H9 (cell line): ENCODE measurements at places on chromosomes 7 and 10.

GRCh38 chr10:33114451-33114952 is 156.5 kb upstream of the ITGB1 start:
- H3K4me1 ChIP-seq = no peaks in the 10 kb centered on the region
- no peak for DNase-seq
- no peak overlapping the region for H3K27ac ChIP-seq
- no peaks in the 10 kb centered on the region for H3K36me3 ChIP-seq
- no peaks in the 10 kb centered on the region for H3K27me3 ChIP-seq
- H3K4me3 ChIP-seq = no peak overlapping the region

DNA sequence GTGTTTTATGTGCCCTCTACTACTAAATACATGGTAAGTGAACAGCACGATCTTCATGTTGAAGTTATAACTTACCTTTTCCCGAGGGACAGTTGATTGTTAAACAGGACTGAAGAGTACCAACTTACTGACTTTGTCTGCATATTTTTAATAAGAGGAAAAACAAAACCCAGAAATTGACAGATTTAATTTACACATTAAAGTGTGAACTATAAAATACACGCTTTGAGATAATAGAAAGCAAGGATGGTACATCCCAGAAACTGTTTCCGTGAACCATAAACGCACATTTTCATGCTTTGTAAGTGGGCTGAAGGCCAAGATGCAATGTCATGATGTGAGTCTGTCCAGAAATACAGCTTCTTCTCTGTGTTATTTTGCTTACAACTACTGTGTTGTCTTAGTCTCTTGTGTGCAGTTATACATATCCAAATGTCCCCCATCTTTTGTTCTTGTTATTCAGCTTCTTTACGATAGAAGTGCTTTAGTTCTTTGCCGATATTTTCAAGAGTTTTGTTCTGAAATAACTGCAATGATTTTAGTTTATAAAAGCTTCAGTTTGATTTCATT is 190.1 kb downstream of the MLLT10 start:
- H3K36me3 ChIP-seq = peaks cover 15% of the 10 kb centered on the region; the same call in 1 of the 2 replicates
- no peaks in the 10 kb centered on the region for H3K27me3 ChIP-seq
- no peak for DNase-seq
- H3K4me1 ChIP-seq = peaks cover 3% of the 10 kb centered on the region; the same call in 1 of the 2 replicates
- no peak overlapping the region for H3K4me3 ChIP-seq

DNA sequence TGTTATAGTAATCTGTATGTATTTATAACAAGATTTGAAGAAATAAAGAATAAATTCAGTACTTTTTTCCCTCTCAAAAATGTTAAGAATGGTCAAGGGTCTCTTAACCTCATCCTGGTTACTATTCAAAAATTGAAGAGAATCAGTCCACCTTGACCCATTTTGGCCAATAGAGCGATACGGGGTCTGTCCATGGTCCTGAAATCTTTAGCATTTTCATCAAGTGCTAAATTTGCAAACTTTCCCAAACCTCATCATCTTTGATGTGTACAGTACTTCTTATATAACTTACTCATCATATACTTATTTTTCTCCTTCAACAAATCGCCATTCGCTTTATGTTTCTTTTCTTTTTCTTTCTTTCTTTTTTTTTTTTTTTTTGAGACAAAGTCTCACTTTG is 23.6 kb downstream of the TMEM178B start:
- no peak for DNase-seq
- H3K36me3 ChIP-seq = no peaks in the 10 kb centered on the region
- no peak overlapping the region for H3K27ac ChIP-seq
- peaks cover 14% of the 10 kb centered on the region for H3K4me1 ChIP-seq
- no peak overlapping the region for H3K4me3 ChIP-seq
- no peaks in the 10 kb centered on the region for H3K27me3 ChIP-seq

GRCh38 chr10:45001381-45002148 is 842 bp downstream of the ZNF22 start:
- peak overlapping the region; percentile 81 for H3K4me3 ChIP-seq
- H3K36me3 ChIP-seq = peaks cover 29% of the 10 kb centered on the region
- H3K27ac ChIP-seq = no peak overlapping the region
- no peaks in the 10 kb centered on the region; the same call in none of the 2 replicates for H3K4me1 ChIP-seq
- peak; percentile 42 for DNase-seq

DNA sequence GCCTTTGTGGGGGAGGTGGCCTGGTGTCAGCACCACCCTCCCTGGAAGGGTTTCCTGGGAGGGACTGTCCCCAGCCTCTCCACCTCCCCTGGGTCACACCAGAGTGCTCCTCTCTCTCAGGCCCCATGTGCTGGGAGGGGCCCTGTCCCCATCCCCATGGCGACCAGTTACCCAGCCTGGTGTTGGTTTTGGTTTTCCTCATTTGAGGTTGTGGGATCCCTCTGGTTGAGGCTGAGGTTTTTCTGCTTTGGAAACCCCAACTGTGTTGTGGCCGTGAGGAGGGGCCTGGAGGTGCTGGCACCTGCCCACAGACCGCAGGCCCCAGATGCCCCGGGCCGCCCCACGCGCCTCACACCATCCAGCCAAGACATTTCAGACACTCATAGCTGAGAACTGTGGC is 106.3 kb downstream of the GRK5 start:
- H3K4me3 ChIP-seq = no peak overlapping the region
- peaks cover 3% of the 10 kb centered on the region; the same call in 1 of the 3 replicates for H3K36me3 ChIP-seq
- H3K27ac ChIP-seq = no peak overlapping the region
- H3K27me3 ChIP-seq = no peaks in the 10 kb centered on the region
- DNase-seq = no peak

DNA sequence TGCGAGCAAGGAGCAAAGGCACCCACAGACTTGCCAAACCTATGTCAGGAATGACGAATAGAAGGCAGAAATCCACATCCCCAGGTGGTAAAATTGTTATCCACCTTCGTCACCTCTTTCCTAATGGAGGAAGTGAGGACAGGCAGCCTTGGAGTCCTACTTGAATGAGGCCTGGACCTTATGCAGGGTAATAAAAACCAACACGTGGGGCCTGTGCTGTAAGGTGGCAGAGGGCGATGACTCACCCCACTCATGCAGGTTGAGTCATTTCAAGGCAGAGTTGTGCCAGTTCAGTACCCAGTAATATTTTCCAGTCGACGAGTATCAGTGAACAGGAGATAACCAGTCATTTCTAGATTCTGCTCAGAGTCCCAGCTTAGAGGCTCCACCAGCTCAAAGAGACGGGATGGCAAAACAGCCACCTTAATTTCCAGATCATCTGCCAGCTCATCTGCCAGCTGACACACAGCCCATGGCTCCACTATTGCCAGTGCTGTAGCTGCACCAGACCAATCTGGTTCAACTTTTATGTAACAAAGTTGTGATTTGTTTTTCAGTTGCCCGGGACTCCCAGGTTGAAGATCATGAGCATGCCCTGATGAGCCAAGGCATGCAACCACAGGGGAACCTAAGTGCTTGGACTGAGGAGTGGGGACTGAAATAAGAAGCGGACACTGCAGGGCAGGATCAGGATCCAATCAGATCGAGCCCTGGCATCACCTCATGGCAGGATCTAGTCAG is 176.2 kb upstream of the ITGB1 start:
- no peaks in the 10 kb centered on the region for H3K27me3 ChIP-seq
- no peak for DNase-seq
- no peak overlapping the region for H3K27ac ChIP-seq
- H3K36me3 ChIP-seq = no peaks in the 10 kb centered on the region

DNA sequence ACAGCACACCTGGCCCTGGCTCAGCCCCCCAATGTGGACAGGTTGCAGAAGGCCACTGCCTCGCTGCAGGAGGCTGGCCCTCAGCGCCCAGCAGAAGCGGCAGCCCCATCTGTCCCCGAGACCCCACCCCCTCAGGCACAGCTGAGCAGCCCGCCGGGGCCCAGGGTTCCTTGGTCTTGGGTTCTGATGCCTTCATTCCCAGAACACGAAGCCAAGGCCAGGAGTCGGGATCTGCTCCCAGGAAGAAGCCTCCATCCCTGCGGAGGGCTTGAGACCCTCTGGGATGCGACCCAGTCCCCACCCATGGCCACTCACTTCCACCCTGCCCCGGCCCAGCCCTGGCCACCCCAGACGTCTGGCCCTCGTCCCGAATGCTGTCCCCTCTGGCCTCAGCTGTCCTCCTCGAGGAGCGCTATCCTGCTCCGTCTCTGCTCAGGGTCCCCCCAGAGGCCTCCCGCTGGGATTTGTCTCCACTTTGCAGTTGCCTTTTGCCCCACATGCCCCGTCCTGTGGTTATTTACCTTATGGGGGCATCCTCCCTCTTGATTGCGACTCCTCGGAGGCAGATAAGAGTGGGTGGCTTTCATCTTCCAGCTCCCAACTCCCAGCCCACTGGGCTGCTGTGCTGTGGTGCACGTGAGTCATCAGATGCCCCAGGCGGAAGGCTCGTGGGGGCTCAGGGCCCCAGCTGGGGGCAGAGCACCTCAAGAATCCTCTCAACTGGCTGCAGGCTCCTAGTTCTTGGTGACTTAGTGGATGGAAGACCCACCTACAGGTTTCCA is 97.5 kb downstream of the MKI67 start:
- no peaks in the 10 kb centered on the region for H3K27me3 ChIP-seq
- no peak overlapping the region for H3K27ac ChIP-seq
- no peaks in the 10 kb centered on the region for H3K4me1 ChIP-seq
- no peaks in the 10 kb centered on the region for H3K36me3 ChIP-seq
- H3K4me3 ChIP-seq = no peak overlapping the region
- no peak for DNase-seq

DNA sequence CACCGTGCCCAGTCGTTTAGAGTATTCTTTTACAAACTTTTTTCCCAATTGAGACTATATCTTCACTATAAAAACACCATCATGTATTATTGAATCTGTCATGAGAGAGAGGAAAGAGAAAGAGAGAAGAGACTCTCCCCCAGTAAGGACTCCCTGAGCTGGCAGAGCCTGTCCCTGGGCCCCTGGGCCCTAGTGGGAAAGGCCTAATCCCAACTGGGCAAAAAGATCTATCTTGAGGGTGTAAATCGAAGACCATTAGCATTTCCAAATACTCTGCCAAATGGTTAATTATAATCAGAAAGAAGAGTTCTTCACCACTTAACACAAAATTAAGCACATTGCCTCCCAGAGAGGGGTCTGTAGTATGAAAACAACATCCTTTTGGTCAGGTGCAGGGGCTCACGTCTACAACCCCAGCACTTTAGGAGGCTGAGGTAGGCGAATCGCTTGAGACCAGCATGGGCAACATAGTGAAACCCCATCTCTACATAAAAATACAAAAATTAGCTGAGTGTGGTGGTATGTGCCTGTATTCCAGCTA is 108.2 kb downstream of the SKIDA1 start:
- peak; percentile 51 for DNase-seq
- H3K36me3 ChIP-seq = peaks cover 4% of the 10 kb centered on the region; the same call in 1 of the 2 replicates
- no peak overlapping the region for H3K4me3 ChIP-seq
- no peaks in the 10 kb centered on the region; the same call in 1 of the 2 replicates for H3K27me3 ChIP-seq

GRCh38 chr7:17307558-17307957 is 9.1 kb downstream of the AHR start:
- H3K36me3 ChIP-seq = no peaks in the 10 kb centered on the region
- DNase-seq = no peak
- no peaks in the 10 kb centered on the region for H3K27me3 ChIP-seq
- no peak overlapping the region for H3K4me3 ChIP-seq
- H3K4me1 ChIP-seq = peaks cover 4% of the 10 kb centered on the region; the same call in 1 of the 2 replicates
